ENCODE measurements at places on chromosomes 16 and 17.

DNA sequence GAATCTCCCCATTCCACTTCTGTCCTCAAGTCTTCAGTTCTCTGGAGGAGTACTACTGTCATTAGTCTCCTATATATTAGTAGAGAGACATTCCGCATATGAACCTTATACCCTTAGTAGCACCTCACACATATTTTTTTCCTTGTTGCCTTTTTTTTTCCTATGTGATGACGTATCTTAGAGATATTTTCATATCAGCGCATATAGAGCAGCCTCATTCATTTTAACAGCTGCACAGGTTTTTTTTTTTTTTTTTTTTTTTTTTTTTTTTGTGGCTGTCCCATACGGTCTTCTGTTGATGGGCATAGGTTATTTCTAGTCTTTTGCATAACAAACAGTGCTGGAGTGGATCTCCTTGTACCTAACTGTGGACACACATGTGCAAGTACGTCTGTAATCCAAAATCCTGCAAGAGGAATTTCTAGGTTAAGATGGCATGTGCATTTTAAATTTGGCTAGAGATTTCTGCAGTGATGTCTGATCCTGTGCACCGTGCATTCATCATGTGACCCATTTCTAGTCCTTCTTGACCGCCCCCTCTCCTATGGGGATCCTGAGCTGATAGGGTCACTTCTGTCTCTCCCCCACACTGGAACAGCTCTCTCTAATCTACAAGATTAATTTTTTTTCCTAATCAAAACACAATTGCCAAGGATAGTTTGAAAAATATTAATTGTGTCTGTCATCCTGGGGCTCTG lies 64.8 kb downstream of the PRKCB start:
- no peak for DNase-seq

DNA sequence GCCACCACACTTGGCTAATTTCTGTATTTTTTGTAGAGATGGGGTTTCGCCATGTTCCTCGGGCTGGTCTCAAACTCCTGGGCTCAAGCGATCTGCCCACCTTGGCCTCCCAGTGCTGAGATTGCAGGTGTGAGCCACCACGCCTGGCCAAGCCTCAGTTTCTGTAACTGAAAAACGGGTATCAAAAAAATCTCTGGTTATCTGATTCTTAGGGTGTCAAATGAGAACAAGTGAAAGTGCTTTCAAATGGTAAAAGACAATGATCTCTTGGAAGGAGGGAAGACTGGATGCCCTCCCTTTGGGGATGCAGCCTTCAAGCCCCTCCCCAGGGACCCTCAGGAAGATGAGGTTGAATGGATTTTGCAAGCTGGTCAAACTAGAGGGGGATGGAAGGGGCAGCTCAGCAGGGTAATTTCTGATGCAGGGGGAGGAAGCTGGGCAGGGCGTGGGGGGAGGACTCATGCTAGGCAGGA lies 22.3 kb downstream of the ARHGAP23 start:
- DNase-seq = no peak

- DNase-seq = no peak
Measured at GRCh38 chr16:28072087-28072486, 8.6 kb upstream of the GSG1L start.

DNA sequence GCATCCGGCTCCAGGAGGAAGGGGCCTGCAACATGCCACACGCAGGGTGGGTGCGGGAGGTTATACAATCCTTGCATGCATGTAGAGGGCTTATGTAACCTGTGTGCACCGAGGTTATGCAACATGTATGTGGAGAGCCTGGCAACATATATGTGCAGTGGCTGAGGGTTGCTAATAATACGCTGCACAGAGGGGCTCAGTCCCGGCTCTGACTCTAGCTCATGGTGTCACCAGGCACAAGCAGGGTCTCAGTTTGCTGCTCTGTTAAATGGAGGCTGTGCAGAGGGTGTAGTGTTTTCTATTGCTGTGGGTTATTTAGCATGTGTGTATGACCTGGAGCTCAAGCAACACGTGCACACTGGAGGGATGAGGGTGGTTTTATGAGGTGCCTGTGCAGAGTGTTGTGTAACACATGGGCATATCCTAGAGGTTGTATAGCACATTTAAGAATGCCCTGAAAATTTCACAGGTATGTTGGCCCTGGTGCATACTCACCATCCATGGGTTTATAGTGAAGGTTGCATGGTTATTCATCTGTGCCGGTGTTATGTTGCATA lies 13.3 kb downstream of the THRA start:
- DNase-seq = no peak

DNA sequence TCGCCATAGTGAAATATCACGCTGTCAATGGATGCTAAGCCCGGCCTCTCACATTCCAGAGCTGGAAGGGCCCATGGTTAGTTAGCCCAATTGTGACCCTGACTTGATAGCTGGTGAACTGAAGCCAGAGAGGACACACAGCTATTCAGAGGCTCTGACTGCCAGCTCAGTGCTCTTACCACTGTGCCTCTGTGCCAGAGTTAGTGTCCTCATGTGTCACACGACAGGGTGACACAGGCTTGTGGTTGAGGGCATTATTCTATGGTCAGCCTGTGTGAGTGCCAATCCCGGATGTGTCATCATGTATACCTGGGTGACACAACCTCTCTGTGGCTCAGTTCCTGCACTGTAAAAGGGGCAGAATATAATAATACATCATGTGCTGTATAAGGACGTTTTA lies 2.5 kb upstream of the MT1X start:
- no peak for DNase-seq

DNA sequence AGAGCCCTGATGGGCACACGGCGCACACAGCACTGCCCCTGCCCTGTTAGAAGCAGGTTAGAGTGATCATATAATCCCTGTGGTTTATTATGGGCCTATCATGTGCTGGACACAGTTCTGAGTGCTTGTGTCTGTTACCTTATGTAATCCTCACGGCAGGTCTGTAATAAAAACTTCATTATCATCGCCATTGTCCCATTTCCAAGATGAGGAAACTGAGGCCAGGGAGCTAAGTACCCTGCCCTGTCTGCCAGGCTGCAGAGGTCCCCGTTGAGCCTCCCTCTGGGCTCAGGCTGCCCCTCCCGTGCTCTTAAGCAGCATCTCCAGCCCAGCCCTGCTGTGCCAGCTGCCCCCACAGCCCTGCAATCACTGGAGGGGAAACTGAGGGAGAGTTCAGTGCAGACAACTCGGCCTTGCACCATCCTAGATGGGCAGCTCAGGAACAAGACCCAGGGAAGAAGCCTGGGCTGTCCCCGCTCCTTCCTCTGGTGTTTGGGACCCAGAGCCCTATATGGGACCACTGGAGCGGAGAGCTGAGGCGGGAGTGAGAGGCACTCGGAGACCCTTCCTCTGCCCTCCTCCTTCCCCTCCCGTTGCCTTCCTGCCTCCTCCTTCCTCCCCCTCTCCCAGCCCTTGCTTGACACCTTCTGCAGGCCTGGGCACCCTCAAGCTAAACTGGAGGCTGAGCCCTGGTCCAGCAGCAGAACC lies 42.0 kb downstream of the WNT3 start:
- no peak for DNase-seq

DNA sequence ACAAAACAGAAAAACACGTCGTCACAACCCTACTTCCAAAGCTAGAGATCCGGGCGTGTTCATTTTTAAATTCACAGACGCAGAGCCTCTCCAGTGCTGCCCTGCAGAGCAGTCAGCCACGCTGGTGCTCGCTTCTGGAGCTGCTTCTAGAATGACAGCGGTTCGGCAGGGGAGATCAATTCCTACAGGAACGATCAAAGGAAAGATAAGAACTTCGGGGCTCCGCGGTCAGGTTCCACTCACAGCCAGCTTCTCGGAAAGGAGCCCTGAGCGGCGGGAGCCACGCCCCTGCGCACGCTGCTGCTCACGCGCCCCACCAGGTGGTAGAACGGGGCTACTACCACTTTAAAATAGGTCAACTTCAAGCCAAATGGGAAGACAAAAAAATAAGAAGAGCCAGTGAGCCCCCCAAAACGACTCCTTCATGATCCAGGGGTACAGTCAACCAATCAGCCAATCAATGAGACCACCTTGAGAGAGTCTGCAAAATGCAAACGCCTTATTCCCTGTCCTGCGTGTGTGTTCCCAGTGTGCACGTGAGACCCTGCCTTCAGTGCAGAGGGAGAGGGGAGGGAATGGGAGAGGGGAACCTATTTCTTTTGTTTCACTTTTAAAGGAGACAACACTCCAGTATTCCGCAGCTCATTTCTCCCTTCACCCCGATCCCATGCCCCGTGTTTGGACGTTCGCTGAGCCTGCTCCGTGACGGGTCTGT lies 209.7 kb downstream of the RBFOX3 start:
- peak; percentile 59 for DNase-seq

DNA sequence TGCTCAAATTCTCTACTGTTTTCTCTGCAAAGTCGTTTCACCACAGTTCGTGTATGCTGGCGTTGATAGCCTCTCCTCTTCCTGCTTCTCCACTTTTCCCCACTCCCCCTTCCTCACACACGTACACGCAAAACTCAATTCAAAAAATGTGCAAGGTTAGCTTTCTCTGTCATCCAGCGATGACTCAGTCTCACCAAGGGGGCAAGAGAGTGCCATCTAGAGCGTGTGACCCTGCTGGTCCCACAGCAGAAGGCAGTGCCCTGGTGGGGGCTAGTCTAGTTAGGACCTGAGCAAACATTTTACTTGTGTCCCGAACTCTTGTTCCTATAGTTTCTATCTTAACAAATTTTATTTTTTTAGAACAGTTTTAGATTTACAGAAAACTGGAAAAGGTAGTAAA lies 121.2 kb upstream of the CHMP6 start:
- DNase-seq = no peak

GRCh38 chr16:239948-240277 lies 5.3 kb downstream of the FAM234A start:
- no peak for DNase-seq

DNA sequence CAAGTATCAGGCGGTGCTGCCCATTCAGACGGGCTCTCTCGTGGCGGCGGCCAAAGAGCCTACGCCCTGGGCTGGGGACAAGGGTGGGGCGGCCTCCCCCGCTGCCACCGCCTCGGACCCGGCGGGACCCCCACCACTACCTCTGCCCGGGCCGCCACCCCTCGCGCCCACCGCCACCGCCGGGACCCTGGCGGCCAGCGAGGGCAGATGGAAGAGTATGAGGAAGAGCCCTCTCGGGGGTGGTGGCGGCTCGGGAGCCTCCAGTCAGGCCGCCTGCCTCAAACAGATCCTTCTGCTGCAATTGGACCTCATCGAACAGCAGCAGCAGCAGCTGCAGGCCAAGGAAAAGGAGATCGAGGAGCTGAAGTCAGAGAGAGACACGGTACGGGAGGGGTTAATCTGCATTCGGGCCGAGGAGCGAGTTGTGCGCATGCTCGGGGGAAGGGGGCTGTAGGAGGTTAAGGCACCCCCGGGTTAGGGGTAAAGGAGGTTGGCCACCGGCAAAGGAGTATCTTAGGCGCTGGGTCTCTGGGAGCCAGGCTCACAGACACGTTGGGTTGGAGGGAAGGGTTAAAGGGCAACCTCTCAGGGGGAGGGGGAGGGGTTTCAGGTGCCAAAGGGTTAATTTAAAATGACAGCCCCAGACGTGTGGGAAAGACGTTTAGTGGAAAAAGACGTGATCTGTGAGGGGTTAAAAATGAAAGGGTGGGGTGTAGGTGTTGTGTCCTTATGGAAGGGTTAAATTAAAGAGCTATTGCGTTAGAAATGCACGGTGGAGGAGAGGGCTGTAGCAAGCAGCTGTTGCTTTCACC lies 1.4 kb downstream of the MSL1 start:
- DNase-seq = peak; percentile 45

DNA sequence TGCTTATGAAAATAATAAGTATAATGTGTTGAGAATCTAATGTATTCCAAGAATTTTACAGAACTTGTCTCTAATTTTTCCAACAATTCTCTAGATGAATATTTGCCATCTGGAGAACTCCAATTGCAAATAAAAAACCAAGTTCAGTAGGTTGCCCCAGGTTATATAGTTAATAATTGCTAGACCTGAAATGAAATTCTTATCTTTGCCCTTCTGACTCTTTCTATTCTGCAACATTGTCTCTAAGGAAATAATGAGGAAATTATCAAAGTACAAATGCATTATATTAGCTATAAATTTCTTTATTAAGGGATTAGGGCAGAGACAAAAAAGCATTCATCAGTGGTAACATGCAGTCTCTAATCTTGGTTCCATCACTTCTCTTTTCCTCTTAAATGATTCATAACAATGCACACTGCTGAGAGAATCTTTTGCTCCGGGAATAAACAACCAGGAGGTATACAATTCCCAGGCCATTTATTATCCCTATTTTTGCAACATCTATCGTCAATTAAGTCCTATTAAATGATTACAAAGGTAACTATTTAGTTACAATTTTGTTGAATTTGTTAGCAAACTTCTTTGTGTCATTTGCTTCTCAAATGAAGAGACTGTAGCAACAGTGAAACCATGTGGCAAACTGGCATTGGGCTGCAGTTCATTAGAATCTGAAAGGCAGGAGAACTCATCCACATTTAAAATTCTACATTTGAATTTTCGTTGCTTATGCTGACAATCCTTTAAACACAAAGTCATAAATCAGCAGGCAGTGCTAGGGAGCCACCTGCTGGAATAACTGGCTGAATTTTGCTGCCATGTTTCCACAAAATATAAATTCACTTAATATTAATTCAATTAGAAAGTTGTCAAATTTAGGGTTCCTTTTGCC lies 349.6 kb downstream of the KIF2B start:
- DNase-seq = peak; percentile 35

GRCh38 chr17:14094676-14095601 lies 25.6 kb downstream of the COX10 start:
- no peak for DNase-seq

GRCh38 chr17:75854101-75854748 lies 910 bp downstream of the WBP2 start:
- no peak for DNase-seq

DNA sequence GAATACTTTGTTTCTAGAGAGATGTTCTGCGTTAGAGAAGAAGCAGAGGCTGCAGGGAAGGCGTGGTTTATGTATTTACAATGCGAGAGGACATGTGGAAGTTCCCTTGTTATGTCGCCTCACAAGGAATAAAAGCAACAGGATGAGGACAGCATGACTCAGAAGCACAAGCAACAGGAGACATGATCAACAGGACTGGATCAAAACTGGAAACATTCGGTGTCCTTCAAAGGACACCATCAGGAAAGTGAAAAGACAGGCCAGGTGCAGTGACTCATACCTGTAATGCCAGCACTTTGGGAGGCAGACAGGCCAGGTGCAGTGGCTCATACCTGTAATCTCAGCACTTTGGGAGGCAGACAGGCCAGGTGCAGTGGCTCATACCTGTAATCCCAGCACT lies 52.6 kb downstream of the CCDC57 start:
- DNase-seq = no peak

DNA sequence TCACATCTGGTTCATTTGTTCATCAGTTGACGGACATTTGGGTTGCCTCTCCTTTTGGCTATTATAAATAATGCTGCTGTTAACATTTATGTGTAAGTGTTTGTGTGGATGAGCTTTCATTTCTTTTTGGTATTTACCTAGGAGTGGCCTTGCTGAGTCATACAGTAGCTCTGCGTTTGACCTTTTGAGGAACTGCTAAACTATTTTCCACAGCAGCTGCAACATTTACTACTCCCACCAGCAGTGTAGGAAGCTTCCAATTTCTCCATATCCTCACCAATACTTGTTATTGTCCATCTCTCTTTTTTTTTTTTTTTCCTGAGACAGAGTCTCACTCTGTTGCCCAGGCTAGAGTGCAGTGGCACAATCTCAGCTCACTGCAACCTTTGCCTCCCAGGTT lies 20.7 kb upstream of the PLCG2 start:
- no peak for DNase-seq

GRCh38 chr16:57985204-57986181 lies 14.6 kb upstream of the CNGB1 start:
- no peak for DNase-seq

- DNase-seq = no peak
Measured at GRCh38 chr16:71357681-71358080, 842 bp upstream of the CALB2 start.
